AG04450 (cell line): ENCODE measurements at places on chromosomes 11 and 22. TPM values are rescaled to one million over a fixed set of nuclear protein-coding genes. Genes with fewer than 3 reads are reported as not detected.

The SOX6 gene
- polyA plus RNA-seq, result 6.0 and 6.3 TPM in 2 replicates

DNA sequence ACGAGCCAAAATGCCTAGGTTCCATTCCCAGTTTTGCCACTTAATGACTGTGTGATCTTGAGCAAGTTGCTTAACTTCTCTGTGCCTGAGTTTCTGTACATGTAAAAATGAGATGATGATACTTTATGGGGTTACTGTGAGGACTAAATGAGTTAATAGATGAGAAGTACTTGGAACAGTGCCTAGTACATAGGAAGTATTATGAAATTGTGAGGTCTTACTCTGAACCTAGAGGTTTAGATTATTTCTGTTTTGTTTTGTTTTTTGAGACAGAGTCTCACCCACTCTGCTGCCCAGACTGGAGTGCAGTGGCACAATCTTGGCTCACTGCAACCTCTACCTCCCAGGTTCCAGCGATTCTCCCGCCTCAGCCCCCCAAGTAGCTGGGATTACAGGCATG is 227.0 kb upstream of the POU2AF2 start:
- no peak for DNase-seq

The FIBIN gene
- polyA plus RNA-seq, result 44.4 and 49.0 TPM in 2 replicates

DNA sequence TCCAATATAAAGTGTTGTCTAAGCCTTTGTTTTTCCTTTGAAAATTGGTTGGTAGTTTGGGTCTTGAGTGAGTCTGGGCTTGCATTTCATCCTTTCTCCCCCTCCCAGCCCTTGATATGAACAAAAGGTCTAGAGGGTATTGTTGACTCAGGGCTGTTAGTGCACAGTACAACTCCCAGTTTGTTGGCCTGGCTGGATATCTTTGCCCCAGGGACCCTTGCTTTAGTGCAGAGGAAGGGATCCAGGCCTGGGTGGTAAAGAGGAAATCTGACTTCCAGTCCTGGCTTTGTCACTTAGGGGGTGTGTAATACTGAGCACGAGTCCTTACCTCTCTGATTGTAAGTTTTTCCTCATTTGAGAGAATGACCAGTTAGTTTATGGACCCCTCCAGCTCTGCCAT is 330.4 kb downstream of the TMEM135 start:
- DNase-seq, result no peak

The NXPE2 gene
- 0.04 TPM in 1 of 2 replicates, not detected in the other for polyA plus RNA-seq

DNA sequence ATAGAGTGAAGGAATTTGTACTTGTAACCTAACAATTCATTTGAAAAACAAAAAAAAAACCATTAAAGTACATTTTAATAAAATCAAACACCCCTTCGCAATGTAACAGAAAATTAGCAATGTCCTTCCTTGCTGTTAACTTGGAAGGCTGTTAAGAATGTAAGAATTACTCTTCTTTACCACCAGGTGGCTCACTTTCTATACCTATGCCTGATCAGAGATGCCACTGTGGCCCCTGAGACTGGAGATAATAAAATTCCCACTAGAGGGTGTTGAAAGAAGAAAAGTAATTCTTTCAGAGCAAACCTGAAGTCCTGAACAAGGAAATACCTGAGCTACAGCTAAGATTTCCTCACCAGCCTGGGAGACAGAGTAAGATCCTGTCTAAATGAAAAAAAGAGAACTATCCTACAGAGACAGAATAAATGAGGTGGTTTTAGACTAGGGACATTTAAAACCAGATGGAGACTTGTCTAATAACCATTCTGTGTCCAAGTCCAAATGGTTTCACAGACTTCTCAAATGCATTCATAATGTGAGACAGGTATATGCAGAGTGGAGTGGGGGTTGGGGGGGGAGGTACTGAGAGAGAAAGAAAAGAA is 1089.3 kb downstream of the FAM181B start:
- no peak for DNase-seq

DNA sequence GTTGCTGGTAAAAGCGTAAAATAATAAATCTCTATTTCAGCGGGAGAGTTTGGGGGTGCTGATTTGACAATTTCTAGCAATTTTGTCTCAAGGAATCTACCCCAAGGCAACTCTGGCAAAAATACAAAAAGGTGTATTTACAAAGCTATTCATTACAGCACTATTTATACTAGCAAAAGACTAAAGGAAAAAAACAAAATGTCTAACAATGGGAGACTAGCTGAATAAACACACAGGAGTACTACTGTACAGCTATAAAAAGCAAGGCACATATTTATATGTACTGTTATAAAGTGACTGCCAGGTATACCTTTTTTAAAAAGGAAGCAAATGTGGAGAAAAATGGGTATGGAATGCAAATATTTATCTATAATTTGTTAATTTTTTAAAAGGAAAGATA is 32.7 kb downstream of the SLC35F2 start:
- no peak for DNase-seq

GRCh38 chr11:75849894-75850293 is 34.9 kb downstream of the UVRAG start:
- no peak for DNase-seq

- no peak for DNase-seq
Measured at GRCh38 chr11:66070604-66071380, 720 bp downstream of the PACS1 start.

The BUD13 gene
- 11.8 and 12.3 TPM in 2 replicates for polyA plus RNA-seq

The FAM180B gene
- polyA plus RNA-seq, result not detected in 2 replicates

DNA sequence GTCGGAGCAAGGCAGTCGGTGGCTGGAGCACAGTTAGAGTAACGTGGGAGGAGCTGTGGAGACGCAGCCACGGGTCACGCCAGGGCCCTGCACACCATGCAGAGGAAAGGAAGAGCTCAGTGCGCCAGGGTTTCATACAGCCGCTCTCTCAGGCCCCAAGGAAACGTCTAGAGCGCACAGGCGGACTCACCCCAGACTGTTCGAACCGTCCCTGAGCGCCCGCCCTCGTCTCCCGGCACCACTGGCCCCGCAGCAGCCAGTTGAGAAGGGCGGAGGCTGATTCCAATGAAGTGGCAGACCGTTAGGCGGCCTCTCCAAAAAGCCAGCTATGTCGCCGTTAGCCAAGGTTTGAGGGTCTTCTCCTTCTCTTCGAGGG is 483 bp upstream of the HYLS1 start:
- no peak for DNase-seq

GRCh38 chr22:44192098-44192815 is 11.5 kb downstream of the PARVG start:
- no peak for DNase-seq

The BAIAP2L2 gene
- polyA plus RNA-seq, result 0.04 and 0.09 TPM in 2 replicates

The OR4P4 gene
- polyA plus RNA-seq, result not detected in 2 replicates

The TRIM51 gene
- not detected in 2 replicates for polyA plus RNA-seq

The OR51B4 gene
- polyA plus RNA-seq, result 0.67 and 0.82 TPM in 2 replicates

DNA sequence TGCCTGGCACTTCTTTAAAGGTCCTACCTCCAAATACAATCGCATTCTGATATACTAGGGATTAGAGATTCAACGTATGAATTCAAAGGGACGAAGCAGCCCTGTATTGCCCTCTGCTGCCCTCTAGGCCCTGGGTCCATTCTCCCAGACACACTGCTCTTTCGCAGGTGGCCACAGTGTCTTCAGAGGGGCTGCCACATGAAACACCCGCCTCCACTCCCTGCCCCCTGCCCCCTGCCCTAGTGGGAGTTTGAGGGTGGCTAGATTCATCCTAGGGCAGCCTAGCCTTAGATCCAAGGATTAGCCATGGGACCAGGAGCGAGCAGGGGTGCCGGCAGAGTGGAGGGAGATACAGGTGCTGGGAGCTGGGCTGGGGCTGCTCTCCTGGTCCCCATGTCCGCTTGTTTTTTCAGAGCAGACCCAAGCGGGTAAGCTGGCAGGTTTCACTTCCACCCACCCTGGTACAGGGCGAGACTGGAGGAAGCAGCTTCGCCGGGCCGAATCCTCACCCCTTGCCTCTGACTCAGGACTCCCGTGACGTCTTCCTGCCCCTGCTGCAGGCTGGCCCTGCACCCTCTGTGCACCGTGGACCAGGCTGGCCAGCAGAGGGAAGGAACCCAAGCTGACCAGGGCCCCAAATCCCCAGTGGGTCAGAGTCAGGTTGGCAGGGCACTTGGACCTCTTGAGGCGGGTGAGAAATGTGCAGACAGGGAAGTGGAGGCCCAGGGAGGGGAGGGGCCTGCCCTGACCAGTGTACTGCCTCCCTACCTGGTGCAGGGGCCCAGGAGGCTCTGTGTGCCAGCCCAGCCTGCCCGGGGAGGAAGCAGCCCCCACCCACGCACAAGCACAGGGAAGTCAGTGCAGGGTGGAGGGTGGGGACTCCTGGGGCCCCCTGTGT is 28.4 kb upstream of the HMOX1 start:
- no peak for DNase-seq

- no peak for DNase-seq
Measured at GRCh38 chr22:42865536-42865935, 8.5 kb upstream of the ARFGAP3 start.

GRCh38 chr22:43408009-43408408 is 3.8 kb upstream of the MPPED1 start:
- DNase-seq, result no peak
